ENCODE measurements at places on chromosomes 5 and 9.

DNA sequence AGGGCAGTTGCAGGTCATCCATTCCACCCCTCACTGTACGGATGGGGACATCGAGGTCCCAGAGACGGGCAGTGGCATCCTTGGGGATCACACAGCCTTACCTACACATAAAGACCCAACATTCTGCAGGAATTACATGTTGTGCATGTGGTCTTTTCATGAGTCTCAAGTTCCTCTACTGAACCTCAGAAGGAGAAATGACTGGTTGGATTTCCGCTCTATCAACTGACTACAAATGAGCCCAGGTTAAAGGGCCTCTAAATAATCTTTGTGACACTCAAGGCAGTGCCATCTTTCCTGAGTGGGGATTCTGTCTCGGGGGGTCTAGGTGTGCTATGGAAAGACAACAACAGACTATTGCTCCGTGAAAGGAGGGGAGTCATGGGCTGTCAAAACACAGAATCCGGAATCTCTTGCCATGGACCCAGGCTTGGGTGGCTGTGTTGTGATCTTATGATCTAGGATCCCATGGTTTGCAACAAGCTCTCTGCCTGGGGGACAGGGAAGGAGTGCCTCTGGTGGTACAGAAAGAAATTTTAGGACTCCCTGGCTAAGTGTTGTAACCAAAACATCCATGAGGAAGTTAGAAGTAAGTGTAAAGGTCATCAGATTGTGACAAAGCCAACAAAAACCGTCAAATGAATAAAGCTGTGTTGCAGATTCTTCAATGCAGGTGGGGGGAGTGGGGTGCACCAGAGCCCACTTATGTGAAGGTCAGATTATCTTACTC, 1.9 kb upstream of the SLC31A2 start:
- DNase-seq, result no peak

DNA sequence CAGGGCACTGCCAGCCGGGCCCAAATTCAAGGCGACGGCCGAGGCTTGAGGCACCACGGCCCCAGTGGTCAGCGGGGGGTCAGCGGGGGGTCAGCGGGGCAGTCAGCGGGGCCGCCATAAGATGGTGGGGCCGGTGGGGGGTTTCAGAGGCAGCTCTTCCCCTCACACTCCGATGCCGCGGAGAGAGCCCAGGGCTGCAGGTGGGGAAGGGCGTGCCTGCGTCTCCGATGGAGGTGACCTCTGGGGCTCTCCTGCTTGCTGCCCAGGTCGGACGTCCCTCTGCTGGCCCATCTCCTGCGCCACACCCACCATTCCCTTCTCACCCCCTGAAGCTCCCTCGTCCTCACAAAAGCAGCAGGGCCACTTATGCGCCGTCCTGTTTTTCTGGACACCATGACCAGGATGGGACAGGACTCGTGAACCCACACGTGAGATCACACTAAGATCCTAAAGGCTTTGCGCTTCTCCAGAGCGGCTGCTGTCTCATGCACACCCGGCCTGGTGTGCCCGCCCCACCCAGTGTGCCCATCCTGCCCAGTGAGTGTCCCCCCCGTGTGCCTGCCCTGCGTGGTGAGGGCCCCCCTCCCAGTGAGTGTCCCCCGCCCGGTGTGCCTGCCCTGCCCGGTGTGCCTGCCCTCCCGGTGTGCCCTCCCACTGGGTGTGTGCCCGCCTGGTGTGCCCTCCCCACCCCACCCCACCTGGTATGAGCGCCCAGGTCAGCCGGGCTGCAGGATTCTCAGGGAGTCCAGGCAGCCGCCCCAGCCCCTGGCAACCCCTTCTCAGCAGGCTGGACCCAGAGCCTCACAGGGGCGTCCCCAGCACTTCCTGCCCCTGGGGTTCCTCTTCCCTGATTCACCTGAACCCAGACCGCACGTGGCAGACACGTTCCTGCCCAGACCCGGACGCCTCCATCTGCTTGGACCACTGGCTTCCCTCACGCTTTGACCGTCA, 48.7 kb upstream of the NKD2 start:
- DNase-seq, result no peak

DNA sequence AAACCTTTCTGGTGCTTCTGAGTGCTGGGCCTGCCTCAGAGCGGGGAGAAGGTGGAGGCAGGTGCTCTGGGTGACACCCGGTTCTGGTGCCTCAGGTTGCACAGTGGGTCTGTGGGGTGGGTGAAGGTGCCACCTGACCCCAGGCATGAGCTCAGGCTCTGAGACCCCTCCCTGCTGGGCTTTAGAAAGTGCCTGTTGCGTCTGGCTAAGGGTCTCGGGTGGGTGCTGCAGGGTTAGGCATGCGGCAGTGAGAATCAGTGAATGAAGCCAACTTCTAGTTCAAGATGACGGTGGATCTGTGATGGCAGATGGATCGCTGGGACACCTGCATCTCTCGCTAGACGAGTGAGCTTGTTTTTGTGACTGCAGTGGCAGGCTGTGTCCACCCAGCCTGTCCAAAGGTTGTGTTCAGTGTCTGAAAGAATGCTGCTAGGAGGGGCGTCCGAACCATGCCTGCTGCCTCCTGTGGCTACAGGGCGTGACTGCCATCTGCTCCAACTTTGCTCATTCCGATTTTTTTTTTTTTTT, 5.0 kb downstream of the SQSTM1 start:
- DNase-seq, result no peak

DNA sequence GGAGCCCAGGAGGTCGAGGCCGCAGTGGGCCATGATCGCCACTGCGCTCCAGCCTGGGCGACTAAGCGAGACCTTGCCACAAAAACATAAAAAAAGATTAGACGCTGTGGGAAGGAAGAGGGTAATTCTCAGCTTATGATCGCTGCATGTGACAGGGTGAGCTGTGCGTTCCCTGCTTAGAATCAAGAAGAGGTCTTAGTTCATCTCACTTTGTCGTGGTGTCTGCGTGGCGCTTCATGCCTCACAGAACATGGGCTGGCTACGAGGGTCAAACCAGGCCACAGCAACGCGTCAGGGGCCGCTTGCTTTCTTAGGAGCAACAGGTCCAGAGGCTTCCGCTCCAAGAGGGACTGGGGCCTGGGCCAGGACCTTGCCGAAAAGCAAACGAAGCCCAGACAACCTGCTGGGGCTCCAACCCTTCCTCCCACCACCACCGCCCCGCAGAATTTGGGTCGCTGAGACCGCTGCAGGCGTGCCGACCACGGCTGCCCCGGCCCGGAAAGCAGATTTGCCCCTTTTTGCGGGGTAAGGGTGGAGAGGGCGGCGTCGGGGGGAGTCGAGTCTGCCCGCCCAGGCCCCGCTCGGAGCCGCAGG, 10.0 kb upstream of the GRIN1 start:
- DNase-seq, result no peak
